ENCODE measurements at places on chromosomes 7 and 10.

GRCh38 chr10:49310460-49310859 is 11.5 kb downstream of the C10orf71 start:
- DNase-seq: no peak

DNA sequence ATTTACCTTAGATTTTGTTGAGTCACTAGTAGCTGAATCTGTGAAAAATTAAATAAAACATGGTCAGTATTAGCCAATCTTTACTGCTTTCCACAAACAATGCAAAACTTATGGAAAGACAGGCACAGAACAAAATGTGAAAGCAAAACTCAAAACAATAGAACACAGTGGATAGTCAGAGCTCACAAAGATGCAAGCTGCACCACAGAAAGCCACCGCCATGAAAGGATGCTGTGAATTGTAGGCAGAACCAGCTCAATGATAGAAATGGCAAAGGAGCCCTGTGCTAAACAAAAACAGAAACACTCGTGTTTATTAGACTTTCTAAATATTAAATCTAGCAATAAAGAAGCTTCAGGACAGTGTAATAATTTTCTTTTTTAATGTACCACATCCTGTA is 134.4 kb downstream of the ARHGAP21 start:
- DNase-seq: no peak

DNA sequence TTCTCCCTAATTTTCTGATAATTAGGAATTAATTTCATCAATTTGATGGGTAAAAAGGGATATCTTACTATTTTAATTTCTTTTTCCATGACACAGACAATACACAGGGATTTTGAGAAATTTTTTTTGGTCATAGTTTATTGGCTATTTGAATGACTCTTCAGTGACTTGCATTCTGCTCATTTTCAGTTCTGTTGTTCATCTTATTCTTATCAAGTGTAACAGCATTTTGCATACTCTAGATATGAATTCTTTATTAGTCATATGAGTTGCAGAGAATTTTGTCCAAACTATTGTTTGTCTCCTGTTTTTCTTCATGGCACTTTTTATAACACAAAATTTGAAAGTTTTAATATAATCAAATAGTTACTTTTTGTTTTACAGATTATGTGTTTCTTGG is 41.7 kb downstream of the MKLN1 start:
- DNase-seq: no peak

GRCh38 chr7:148962440-148962822 is 65.9 kb downstream of the PDIA4 start:
- no peak for DNase-seq

- DNase-seq: no peak
Observed at GRCh38 chr7:87482115-87482514, 6.6 kb upstream of the ABCB4 start.

DNA sequence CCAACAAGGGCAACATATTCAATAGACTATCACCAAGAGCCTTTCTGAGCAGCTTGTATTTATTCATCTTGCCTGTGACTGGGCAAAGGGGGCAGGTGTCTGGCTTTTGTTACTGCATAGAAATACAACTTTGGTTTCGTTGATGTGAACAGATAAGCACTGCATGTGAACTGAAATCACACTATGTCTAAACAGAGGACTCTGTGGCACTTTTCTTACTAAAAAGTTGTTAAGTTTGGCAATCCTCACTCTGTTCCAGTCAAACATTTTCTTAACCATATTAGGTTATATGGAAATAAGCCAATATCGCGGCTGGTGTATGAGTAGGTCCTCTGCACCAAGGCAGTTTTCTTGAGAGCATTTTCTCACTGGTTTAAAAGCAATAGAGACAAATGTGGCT is 48.5 kb downstream of the CALD1 start:
- DNase-seq: peak; percentile 84

GRCh38 chr10:44963772-44964633 is 4.4 kb downstream of the RASSF4 start:
- DNase-seq: no peak

DNA sequence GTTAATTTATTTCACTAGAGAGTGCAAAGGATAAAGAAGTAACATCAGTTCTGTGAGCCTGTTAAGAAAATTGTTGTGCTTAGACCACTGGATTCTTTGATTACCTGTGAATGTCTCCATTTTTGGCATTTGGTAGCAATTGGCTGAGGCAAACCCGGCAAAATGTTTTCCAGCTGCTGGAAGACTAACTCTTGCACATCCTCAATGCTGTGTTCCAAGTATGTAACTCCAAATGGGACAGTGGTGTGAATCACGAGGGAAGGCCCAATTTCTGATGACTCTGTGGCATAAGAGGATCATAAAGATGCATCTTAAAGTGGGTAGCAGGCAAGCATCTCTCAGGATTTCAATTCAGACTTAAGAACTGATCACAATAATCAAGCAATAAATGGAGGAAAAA is 268.8 kb downstream of the RNLS start:
- no peak for DNase-seq

GRCh38 chr7:142593106-142593505 is 156.2 kb upstream of the PRSS1 start:
- DNase-seq: no peak

- DNase-seq: peak; percentile 21
Observed at GRCh38 chr10:127149501-127150081, 46.8 kb downstream of the INSYN2A start.

- no peak for DNase-seq
Observed at GRCh38 chr10:92385831-92386230, 94.9 kb downstream of the MARCHF5 start.

- DNase-seq: peak; percentile 23
Observed at GRCh38 chr10:107653832-107654287, 489.4 kb upstream of the SORCS1 start.

DNA sequence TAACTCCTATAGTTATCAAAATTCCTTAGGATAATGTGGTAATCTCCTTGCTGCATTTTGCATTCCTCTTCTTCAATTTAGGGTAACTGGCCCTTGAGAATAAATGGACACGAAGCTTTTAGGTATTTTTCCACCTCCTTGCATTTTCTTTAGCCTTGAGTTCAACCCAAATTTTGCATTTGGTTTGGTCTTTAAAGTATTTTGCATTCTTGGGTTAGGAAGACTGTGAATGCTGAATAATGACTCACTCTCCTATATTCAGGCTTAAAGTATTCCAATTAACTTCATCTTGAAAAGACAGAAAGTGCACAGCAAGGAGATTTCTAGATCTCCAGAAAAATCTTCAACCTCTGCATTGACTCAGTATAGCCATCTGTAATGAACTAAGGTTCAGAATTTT is 47.3 kb downstream of the TFPI2 start:
- DNase-seq: peak; percentile 75

DNA sequence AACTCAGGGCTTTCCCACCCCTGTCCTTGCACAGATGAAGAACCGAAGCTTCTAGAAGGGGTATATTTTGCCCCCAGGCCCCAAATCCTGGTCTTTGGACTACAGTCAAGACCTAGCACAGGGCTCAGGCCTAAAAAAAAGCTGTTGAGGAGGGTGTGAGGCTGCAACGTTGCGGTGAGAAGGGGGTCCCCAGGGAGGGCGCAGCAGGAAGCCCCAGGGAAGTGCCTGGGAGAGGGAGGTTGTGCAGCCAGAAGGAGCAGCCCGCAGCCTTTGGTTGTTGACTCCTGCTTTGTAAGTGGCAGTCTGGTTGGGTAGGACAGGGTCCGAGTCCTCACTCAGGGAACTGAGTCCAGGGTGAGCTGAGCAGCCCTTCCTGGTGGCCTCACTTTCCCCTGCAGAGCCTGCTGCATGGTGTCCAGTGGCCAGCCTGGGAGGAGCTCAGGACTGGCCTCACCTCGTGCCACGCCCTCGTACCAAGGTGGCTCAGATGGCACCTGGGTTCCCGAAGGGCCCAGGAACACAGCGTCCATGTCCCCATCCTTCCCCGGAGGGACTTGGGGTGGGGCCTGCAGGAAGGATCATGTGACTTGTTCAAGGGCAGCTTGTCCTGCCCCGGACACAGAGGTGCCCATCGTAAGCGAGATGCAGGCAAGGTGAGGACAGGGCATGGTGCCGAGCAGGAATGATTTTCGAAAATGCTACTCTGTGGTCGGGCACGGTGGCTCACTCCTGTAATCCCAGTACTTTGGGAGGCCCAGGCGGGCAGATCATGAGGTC is 166.4 kb upstream of the TNRC18 start:
- no peak for DNase-seq

DNA sequence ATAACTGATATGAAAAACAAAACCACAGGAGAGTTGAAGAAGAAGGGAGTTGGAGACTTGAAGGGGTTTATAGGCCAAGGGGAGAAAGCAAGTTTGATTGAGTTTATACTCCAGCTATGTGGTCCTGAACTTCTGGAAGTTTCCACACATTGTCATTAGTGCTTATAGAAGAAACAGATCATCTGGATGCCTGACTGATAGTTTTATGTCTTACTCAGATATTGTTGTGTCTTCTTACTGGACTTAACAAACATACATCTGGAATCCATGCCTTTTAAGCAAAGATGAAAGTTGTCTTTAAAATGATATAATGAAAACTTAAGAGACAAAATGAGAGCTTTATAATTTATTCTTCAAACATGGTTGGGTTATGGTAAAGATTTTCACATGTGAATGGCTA is 101.3 kb upstream of the FZD8 start:
- DNase-seq: no peak

DNA sequence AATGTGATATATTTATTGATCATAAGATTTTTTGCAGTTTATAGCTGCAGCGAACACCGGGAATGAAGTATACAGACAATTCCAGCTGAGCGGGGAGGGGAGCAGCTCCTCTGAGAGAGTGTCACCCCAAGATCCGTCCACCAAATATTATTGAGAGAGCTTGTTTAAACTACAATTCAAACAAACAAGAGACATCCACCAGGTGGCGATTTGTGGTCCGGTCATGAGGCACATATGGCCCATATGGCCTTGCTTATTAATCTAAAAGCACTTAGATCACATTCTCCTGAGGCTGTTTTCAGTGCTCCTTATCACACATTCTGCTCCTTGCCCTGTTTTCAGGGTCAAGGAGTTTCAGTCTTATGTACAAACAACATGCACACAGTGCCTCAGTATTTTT is 83.1 kb downstream of the THSD7A start:
- DNase-seq: no peak

GRCh38 chr7:153457746-153458145 is 594.5 kb upstream of the DPP6 start:
- no peak for DNase-seq

- DNase-seq: no peak
Observed at GRCh38 chr7:106063692-106064091, 48.4 kb downstream of the SYPL1 start.

- no peak for DNase-seq
Observed at GRCh38 chr10:118745056-118745455, 9.7 kb downstream of the CACUL1 start.

DNA sequence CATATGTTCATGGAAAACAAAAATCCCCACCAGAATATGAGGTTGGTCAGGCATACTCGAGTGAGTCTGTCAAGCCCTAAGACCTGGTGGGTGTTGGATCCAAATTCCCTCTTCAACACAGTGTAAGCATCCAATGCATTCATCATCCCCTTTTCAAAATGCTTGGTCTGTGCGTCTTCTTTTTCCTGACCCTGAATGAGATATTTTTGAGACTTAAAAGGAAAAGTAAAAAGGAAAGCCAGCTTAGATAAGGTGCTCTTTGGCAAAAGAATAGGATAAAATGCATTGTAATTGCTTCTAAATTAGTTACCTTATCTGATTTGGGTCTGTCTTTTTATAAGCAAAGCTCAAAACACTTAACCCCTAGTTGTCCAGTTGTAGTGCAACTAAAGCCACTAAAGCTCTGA is 331.5 kb downstream of the PTEN start:
- DNase-seq: no peak

- no peak for DNase-seq
Observed at GRCh38 chr7:68868978-68869377, 729.3 kb upstream of the AUTS2 start.

DNA sequence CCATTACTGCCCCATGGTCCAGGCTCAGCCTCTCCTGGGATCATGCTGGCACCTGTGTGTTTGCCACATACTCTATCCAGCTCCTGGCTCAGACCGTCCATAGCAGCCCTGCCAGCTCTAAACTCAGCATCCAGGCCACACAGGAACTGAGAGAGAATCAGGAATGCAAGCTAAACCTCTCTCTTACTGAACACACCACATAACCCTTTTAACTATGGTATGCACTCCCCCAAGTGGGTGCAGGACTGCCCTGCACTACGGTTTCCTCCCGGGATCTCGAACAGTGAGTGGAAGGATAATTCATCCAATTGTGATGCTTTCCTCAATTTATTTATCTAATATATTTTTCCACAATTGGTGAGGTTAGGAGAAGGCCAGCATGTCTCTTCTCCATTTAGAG is 17.1 kb upstream of the ZNF800 start:
- no peak for DNase-seq

DNA sequence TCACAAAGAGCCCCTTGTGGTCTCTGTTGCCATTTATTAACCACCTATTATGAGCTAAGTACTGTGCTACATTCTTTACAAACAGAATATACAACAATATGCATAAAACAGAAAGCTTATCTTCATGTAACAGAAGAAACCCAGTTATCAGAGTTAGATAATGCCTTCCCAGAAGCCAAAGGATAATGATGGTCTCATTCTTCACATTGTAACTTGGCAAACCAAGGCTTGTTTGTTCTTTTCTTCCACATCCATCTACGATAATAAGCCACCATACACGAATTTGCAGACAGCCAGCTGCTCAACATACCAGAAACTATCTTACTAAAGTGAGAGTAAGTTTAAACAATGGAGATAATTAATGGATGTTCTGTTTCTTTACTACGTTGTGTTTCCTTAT is 127.6 kb downstream of the NEBL start:
- no peak for DNase-seq

DNA sequence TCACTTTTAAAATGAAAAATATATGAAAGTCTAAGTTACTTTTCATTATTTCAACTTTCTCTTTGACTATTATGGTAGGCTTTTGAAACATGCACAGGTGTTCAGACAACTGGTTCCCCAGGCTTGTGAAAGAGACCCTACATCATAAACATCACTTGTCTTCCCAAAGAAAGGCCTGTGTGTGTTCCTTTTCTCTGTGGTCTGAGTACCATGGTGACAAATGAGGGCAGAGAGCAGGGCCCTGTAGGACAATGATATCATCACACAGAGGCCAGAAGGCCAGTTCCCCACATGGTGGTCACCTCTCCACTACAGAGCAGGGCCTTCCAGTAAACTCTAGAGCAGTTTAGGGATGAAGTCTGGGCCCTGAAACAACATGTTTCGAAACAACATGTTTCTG is 288.8 kb downstream of the USP6NL start:
- DNase-seq: no peak

- no peak for DNase-seq
Observed at GRCh38 chr7:158834878-158835784, 5.8 kb upstream of the ESYT2 start.
